ENCODE measurements at places on chromosomes 7 and 10.

DNA sequence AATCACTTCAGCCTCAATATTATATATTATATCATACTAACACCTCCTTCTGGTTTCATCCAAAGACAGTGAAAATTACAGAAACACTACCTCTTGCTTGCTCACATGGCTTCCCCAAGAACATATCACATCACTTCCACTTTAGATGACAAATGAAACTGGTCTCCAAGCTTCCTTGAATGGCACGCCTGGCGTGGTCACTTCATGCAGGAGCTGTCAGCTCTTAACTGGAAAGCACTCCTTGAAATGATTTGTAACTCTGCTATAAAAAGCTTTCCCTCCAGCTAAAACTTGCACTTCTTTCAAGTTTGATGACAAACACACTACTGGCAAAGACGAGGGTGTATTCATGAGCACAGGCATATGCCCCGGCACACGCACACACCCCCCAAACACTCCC lies 84.1 kb upstream of the INHBA start:
- no peak for DNase-seq

- DNase-seq, result no peak
Observed at GRCh38 chr7:49102411-49102810, 178.1 kb downstream of the CDC14C start.

DNA sequence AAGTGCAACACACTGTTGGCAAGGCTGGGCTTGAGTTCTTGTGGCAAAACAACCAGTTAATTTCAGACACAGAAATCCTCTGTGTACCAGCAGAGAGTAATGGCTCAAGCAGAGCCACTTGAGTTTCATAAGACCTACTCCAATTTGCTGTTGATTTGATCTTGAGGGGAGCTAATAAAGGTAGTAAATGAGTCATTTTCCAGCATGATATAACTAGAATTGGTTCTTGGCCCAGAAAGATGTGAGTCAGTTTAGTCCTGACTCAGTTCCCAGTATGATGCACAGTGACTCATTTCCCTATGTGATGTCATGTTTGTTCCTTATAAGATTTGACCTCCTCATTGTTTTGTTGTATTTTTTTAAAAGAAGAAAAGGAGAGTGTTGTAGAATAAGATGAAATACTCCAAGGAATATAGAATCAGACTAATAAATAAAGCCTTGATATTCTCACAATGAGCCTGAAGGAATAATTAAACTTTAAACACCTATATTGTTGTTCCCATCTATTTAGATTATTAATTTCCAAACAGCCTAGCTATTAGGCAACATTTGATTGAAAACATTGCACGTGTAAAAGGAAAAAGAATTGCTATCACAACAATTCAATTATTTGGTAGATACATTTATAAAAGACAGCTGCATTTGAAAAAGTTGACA lies 186.2 kb downstream of the REEP3 start:
- DNase-seq, result no peak

GRCh38 chr10:29620112-29620690 lies 14.6 kb downstream of the SVIL start:
- no peak for DNase-seq

GRCh38 chr7:156829669-156830336 lies 63.2 kb downstream of the LMBR1 start:
- DNase-seq, result no peak

DNA sequence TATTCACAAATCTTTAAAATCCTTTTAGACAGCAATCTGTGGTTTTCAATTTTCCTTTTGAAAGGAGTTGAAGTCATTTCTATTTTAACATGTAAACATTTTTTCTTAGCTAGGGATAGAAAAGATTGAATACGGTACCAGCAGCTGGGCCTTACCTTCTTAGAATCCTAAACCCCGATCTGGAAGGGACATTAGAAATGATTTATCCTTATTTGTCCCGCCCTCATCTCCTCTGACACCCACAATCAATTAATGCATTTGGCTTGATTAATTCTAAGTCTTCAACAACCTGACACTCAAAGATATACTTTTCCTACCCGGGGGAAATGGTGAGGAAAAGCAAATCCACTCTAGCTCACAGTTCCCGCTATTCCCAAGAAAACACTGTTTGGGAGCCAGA lies 100.4 kb downstream of the SORCS1 start:
- no peak for DNase-seq

- DNase-seq, result no peak
Observed at GRCh38 chr10:30412901-30413300, 21.1 kb upstream of the MAP3K8 start.

- DNase-seq, result no peak
Observed at GRCh38 chr10:100724531-100725027, 20.8 kb upstream of the PAX2 start.

All from esophagus squamous epithelium (tissue), 5 donors.